Stimulated activated CD4-positive, alpha-beta T cell treated with anti-CD3 and anti-CD28 coated beads, TNF-alpha, amount 100 ng/mL, for 4 hours (primary cell): ENCODE measurements at places on chromosomes 16 and 17.

DNA sequence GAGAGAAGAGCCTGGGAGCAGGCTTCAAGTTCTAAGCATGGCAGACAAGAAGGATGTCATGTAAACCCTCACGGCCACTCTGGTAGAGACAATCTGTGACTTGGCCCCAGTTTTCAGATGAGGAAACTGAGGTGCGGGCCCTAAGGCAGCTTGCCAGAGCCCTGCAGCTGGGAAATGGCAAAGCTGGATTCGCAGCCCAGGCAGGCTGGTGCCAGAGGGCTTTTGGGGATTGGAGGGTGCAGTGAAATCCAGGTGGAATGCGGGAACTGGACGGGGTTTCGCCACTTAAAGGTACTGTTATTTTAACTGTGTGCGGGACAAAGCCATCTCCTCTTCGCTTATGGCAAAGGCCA lies 477 bp upstream of the OSGIN1 start:
- no peak for DNase-seq

- no peak for DNase-seq
Observed at GRCh38 chr17:39800540-39800939, 62.8 kb downstream of the GRB7 start.

DNA sequence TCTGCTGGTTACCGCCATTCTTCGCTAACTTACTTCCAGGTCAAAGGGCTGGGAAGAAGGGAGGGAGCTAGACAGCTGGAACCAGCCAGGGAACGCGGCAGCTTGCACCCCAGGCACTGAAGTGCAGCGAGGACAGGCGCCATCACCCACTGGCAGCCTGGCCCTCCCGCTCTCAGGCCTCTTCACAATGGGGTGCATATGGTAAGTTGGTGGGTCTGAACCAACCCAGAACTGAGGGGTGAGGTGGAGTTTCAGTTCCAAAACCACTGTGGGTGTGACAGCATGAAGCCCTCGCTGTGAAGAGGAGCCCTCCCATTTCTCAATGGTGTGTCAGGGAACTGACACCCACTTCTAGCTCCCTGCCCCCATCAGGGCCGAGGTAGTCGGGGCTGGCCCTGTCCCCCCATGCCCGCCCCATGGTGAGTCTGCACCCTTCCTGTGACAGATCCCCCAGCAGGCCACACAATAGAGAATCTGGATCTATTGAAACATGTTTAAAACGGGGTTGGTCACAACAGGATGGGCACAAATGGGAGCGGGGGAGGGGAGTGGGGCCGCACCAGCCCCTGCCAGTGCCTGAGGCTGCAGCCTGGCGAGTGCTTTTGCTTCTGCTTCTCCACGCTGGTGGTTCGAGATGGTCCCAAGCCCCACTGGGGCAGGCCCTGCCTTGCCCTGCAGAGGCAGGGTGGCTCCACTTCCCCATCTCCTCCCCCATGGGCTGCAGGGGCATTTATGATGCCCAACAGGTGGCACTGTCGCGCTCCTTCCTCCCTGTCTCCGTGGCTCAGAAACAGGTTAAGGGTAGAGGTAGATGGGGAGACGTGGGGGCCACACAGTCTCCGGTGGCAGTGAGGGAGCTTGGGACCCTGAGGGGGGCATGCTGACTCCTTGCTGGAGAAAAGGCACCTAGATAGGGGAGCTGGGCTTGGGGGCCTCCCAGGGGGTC lies 2.3 kb downstream of the LIMD2 start:
- peak; percentile 61 for DNase-seq

DNA sequence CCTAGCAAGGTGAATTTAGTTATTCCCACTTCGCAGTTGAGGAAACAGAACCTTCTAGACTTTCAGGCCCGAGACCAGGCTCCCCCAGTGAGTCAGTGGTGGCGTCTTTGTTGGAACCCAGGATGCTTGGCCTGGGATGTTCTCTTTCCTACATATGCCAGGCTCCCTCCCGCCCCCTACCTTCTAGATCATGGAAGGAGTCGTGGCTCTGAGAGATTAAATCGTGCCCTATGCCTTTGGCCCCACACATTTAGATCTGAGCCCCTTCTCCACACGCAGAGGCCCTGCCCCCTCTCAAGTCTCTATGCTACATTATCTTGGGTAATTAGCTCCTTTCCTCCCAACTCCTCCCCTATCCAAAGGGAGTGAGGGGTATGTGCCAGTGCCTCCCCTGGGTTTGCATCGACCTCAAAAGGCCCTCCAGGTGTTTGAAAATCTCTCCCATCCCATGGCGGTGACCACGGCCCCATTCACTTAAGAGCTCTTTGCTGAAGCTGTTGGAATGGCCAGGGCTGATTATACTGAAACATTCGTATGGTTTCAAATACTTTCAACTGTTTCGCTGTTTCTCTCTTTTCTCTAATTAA lies 3.0 kb downstream of the NGFR start:
- no peak for DNase-seq

- no peak for DNase-seq
Observed at GRCh38 chr17:34800661-34801060, 160.6 kb downstream of the CCT6B start.

- DNase-seq = no peak
Observed at GRCh38 chr16:27430512-27430911, 28.5 kb downstream of the IL21R start.

- no peak for DNase-seq
Observed at GRCh38 chr17:67044940-67045339, 586 bp downstream of the CACNG1 start.

DNA sequence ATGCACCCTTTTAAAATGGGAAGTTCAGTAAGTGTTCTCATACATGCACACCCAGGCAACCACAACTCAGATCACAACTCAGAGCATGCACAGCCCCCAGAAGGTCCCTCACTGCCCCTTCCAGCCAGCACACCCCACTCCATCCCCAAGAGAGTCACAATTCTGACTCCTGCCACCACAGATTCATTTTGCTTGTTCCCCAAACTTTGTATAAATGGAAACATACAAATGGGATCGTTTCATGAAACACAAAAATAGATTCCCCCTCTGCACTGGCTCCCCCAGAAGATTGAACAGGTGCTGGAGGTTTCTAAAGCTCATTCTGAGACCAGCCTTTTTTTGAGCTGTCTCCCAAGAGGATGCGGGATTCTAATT lies 3.3 kb upstream of the TNFRSF13B start:
- no peak for DNase-seq

- DNase-seq = no peak
Observed at GRCh38 chr17:44360144-44360533, 3.5 kb downstream of the FAM171A2 start.

DNA sequence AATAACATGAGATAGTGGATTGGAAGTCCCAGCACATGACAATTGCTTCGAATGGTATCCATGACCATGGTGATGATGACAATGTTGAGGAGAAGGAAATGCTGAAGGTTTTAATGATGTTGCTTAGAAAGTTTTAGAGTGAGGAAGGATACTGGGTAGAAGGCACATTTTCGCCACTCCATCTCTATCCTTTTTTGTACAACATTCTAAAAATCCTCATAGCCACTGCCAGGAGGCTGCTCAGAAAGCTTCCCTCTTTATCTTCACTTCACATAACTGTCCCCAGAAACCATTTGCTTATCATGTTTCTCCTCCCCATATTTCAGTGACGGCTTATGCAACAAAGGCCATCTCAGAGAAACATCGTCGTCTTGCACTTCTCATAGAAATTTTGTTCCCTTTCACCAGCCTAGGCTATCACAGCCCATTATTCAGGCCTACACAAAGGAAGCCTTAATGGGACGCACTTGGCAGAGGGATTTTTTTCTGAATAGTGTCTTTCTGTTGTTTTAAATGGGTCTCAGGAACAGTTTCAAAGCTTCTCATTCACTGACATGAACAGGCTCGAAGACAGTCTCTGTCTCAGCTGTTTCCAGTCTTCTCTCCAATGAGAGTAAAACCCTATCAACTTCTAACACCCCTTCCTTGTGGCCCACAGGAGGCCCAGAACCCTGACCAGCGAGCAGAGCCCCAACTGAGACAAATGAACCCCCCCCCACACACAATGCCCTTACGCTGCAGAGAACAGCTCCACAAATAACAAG lies 506.7 kb downstream of the HAPSTR1 start:
- DNase-seq = no peak

DNA sequence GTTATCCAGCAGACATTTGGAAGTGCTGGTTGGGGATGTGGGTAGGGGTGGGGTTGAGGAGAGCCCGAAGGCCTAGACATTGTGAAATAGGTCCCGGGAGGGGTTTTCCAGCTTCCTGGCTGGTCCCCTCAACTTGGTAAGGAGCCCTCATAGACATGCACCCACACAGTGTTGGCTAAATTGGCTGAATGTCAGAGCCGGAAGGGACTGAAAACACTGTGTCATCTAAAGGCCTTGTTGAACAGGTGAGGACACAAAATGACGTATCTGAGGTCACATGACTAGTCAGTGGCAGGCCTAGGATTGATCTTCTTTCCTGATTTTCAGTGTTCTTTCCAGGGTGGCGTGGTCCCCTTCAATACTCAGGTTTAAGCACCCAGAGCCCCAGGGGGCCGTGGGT lies 27.6 kb downstream of the ITGB3 start:
- DNase-seq = no peak

DNA sequence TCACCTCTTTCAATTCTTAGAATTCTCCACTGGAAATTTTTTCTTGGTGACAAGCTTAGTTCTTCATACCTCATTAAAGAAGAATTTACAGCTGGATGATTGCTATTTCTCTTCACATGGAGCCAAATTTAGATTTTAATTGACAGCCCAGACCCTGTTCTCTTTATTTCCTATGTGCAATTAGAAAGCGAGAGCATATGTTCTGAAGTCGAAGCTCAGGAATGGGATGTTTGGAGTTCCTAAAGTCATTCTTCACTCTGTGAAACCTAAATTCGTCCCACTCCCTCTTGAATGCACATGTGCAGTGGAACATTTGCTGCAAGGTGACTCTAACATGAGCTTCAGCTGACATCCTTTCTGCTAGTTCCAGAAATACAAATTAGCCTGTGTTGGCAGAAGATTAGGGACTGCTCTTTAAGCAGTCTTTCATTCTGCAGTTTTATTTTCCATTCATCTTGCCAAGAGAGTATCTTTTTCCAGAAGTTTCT lies 129.3 kb upstream of the KCNJ16 start:
- DNase-seq = no peak

GRCh38 chr17:79619196-79619595 lies 8.3 kb upstream of the RBFOX3 start:
- no peak for DNase-seq

GRCh38 chr16:813204-813915 lies 12.8 kb upstream of the GNG13 start:
- DNase-seq = peak; percentile 31

DNA sequence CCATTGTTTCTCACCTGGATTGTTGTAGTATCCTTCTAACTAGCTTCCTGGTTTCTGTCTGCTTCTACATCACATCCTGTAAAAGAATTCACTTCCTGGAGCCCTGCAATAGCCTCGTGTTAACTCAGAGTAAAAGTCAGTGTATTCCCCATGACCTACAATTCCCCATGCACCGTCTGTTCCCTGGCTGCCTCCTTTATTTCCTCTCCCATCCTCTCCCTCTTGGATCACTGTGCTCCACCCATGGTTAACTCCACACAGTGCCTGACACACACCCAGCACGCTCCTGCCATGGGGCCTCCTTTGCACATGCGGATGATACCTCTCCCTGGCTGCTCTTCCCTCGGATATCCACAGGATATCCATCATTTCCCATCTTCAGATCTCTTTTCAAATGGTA lies 301.4 kb upstream of the IRX3 start:
- no peak for DNase-seq

DNA sequence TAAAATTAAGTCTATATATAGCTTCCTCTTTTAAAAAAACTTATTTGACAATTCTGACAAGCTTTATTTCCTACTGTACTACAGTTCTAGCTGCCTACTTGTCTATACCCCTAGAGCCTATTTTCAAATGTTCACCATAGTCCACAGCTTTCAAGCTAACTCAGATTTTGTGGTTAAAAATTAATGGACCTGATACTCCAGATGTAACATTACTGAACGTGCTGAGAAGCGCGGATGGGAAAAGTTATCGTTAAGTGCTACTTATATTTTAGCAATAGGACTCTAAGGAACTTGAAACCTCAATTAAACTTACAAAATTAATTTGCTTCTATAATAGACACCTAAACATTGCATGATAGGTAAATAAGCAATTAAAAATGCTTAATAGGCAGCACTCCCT lies 31.2 kb downstream of the GNA13 start:
- DNase-seq = no peak

DNA sequence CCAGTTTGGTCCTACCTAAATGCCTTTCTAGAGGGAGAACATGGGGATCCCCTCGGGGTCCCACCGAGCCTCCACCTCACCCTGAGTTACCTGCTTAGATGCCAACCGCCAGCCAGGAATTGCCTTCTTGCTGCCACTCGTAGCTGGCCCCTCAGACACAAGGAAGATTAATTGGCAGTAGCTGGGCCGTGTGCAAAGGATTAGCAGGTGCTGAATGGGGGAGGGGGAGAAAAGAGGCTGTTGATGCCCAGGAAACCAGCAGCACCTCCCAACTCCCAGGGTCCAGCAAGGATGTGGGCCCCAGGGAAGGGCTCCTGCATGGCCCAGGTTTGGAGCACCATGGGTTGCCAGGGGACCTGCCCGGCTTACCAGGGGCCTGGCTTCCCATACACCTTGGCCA lies at the start of gene CNGB1:
TSS of gene CNGB1 (minus strand) at position 159 of the 400 bp plus-strand sequence. CDS start 3,842 bp downstream, outside the sequence.
- DNase-seq = no peak
